CD4-positive, alpha-beta T cell treated with Interleukin-21 for 1 hour (primary cell): ENCODE measurements at places on chromosomes 2 and 18.

DNA sequence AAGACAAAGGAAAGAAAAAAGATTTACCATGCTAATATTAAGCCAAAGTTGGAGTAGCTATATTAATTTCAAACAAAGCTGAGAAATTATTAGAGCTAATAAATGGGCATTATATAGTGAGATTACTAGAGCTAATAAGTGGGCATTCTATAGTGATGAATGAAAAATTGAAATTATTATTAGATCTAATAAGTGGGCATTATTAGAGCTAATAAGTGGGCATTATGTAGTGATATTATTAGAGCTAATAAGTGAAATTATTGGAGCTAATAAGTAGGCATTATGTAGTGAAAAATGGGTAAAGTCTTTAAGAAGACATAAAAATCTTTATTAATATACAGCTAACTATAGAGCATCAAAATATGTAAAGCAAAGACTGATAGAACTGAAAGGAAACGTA lies 745.7 kb downstream of the TRIB2 start:
- DNase-seq, result no peak

DNA sequence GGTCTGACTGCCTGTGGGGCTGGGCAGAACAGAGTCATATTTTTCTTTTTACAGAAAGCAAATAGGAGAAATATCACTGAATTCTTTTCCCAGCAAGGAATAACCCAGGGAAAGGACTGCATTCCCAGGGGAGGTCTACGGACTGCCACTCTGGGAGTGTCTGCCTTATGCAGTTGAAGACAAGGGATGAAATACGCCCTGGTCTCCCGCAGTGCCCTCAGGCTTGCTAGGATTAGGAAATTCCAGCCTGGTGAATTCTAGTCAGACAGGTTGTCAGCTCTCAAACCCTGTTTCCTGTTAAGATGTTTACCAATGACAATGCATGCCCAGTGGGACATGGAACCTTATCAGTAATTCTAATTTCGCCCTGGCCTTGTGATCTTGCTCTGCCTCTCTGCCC lies 30.3 kb upstream of the PDK1 start:
- no peak for DNase-seq

DNA sequence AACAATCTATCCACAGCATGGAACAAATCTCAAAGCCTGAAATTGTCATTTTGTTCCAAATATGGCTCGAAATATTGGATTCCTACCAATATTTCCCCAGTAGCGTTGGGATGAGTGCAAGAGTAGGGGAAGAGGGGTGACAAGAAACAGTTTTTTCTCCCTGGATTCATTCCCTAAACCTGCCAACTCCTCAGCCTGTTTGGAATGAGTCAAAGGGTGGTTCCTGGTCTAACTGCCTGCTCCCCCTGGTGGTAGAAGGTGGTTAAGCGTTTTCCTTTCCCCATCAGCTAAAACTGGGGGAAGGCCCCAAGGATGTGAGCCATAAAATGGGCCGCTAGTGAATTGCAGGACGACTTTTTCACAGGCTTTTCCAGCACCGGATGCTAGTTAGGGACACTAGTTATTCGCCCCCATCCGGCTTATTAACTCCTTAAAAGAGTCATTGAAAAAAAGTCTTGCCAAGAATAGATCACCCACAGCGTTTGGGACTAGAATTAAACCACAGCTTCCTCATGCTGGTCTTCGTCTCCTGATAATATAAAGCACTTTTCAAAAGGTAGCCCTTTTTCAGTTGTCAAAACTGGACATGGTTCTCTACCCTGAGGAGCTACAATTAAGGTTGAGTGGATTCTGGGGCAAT lies 72.5 kb downstream of the DHRS9 start:
- DNase-seq, result peak; percentile 58

GRCh38 chr18:55830544-55830943 lies 242.6 kb upstream of the TCF4 start:
- no peak for DNase-seq
